ENCODE measurements at places on chromosomes 7 and 10.

GRCh38 chr10:2826675-2827074 lies 240.7 kb upstream of the PFKP start:
- no peak for DNase-seq

DNA sequence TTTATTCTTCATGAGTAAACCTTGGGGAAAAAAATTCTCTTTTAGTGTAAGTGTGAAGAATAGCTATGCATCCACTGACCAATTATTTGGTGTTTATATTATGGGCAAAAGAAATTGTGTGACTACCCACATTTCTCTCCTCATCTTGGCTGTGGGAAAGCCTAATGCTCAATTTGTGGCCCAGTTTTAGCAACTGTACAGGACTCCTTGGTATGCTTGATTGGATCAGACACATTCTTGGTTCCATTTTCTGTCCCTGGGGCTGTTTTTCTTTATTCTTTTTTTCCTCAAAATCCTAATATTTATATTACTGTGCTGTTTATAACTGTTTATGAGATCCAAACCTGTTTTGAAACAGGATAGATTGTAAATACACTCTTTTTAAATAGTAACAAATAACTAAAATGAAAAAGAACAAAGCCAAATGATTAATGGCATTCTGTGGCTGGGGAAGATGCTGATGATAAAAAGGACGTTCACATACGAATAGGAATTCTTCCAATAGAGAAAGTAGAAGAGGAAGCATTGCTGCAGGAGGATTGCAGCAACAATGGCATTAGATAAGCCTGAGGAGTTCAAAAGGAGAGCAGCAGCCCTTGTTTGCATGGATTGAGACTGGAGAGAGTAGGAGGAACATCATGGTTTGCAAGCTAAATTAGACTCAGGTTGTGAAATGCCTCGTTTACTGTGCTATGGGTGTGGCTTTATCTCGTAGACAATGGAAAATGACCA lies 580.5 kb downstream of the INHBA start:
- no peak for DNase-seq

DNA sequence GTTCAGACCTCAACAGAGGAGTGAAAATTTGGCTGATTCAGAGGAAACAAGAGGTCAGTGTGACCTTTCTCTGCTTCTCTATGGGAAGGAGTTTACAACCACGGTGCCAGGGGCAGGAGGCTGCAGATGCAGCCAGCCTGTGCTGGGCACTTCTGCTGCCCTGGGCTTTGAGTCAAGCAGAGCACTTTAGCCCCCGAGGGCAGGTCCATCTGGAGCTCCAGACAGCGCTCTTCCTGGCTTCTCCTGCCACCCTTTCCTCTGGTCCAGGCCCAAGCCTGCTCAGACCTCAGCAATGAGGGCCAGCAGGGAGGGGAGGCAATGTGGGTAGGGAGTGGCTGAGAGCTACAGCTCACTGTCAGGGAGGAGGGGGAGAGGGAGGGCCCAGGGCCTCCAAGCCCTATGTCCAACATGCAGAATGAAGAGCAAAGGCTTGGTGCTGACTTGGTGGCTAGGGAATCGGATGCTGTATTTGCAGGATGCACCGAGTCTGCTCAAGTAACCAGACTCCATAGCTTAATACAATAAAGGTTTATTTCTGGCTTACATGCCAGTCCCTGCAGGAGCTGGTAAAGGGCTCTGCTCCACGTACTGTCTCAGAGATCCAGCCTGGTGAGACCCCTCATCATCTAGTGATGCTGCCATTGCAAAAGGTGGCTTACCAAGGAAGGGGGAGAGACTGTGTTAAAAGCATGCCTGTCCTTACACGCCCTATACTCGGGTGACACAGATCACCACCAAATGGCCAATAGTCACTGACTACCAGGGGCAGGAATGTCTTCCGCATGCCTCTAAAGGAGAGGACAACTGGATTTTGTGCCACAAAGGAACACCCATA lies 481.6 kb downstream of the RPS24 start:
- DNase-seq: no peak

- DNase-seq: no peak
Observed at GRCh38 chr7:51634538-51634937, 317.9 kb upstream of the COBL start.

- DNase-seq: no peak
Observed at GRCh38 chr10:62684911-62685310, 119.6 kb upstream of the ADO start.

DNA sequence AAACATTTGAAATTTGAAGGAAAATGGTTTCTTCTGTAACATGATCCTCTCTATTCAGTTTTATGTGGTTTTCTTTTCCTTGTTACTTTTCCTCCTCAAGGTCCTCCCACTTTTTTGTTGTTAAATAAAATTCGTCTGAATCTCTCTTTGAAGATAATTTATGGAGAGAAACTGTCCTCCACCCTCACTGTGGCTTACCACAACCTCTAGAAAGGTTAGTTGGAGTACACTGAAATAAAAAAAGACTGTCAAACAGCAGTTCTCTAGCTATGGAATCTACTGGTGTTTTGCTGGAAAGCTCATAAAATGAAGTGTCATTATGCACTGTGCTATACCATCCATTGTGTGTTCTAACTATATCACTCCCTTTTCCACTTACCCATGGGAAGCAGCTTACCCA lies 189.4 kb downstream of the HDAC9 start:
- no peak for DNase-seq

DNA sequence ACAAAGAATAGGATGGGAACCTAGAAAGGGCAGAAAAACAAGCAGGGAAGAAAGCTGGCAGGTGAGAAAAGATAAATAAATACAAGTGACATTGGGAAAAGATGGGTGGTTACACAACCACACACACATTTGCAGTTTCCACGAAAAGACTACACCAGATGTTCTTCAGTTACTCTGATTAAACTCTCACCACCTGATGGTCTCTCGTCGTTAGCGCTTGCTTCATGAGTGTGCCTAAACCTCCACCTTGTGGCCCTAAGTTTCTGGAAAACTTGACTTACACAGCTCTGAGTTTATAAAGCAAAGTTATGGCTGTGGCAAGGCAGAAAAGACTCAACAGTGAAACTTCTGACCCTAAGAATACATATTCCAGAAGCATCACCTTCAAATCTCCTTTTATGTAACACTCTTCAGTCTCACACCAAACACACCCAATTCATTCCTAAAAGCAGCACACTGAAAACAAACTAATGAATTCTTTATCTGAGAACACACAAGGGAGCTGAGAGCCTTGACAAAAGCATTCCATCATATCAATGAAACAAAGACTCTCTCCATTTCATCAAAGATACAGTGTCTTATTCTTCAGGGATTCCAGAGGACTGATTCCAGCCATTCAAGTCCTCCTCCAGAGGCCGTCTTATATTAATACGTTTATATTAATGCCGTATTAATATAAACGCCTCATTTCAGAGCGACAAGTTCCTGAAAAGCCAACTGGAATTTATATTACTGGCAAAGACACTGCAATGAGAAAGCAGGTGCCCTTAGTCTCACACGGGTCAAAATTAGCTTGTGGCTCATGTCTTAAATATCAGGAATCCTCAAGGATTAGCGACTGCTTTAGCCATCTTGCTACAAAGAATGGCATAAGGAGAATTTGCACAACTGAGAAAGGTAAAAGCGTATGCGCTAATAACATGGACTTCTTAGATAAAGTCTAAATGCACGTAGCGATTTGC lies 77.6 kb downstream of the RNF216 start:
- DNase-seq: no peak

DNA sequence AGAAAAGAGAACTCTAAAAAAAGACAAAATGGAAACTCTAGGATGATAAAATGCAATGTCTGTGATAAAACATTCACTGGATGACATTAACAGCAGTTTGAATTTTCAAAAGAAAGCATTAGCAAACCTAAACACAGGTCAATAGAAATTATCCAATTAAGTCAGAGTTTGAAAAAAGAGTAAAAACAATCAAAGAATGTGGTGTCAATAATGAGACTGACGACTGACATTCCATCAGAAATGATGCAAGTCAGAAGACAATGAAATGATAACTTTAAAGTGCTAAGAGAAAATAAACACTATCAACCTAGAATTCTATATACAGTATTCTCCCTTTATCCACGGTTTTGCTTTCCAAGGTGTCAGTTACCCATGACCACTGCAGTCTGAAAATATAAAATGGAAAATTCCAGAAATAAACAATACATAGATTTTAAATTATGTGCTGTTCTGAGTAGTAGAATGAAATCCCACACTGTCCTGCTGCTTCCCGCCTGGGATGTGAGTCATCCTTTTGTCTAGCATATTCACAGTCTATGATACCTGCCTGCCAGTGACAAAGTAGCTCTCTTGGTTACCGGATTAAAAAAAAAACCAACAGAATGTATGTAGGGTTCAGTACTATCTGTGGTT lies 38.3 kb upstream of the SFMBT2 start:
- no peak for DNase-seq

DNA sequence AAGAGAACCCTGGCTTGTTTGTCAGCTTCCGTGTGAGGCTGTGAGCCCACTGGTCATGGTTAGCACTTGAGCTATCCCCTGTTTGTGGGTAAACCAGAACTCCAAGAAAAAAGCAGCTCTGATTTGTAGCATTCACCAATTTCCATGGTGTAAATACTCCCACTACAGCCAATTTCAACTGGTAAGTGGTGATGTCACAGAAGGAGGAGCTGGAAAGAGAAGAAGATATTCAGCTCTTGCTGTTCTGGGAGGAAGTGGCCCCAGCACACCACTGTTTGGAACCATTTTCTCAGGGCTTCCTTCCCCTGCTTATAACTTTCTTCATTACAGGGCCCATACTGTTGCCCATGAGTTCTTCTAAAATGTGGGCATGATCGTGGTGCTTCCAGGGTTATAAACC lies 500.1 kb upstream of the ZMIZ1 start:
- DNase-seq: no peak

- no peak for DNase-seq
Observed at GRCh38 chr10:71873582-71874211, 22.6 kb upstream of the PSAP start.

DNA sequence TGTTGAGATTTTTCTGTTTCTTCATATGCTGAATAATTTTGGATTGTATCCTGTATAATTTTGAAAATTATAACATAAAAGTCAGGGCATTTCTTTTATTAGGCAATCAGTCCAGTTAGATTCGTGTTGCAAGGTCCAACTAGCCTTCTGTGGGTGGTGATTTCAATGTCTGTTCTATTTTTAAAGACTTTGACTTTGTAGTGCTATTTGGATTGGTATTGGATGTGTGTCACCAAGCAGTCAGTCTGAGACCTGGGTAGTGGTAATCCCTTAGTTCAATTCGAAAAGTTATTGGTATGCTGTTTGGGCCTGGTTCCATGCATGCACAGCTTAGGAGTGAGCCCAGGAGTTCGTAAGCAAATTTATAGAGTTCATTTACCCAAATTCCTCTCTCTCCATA lies 82.2 kb downstream of the EPDR1 start:
- no peak for DNase-seq

- no peak for DNase-seq
Observed at GRCh38 chr7:140889150-140889549, 35.6 kb downstream of the BRAF start.

- DNase-seq: no peak
Observed at GRCh38 chr7:34277016-34277802, 371.9 kb downstream of the BMPER start.

DNA sequence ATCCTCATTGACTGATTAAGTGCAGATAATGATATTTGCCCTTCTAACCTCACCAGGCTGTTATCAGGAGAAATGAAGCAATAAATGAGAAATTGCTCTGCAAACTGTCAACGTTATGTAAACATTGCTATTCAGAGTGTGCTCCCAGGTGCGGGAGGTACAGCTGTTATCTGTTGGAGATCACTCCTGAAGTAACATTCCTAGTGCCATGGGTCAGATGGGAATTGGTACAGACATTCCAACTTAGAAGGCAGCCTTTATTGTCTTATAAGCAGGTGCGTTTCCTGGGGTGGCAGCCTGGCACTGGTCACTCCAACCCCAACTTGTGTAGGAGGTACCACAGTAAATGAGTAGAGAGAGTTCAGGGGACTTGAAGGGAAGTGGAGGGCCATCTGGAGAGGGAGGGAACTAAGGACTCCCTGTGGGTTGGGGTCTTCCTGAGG lies 36.8 kb downstream of the HK1 start:
- no peak for DNase-seq

DNA sequence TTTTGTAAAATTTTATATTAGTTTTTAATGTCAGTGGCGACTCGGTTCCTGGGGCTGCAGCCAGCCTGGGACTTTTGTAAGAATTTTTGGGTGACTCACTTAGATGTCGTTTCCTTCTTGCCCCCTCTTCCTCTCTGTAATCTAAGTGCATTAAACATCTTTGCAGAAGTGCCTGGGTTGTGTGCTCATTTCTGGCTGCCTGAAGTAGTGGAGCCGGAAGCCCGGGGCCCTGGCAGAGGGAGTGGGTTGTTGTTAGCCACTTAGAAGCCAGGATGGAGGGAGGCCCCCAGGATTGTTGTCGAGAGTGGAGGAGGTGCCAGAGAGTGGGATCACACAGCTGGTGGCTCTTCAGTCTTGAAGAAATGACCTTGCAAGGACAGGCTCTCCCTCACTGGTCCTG lies 11.0 kb upstream of the TRIM8 start:
- no peak for DNase-seq

DNA sequence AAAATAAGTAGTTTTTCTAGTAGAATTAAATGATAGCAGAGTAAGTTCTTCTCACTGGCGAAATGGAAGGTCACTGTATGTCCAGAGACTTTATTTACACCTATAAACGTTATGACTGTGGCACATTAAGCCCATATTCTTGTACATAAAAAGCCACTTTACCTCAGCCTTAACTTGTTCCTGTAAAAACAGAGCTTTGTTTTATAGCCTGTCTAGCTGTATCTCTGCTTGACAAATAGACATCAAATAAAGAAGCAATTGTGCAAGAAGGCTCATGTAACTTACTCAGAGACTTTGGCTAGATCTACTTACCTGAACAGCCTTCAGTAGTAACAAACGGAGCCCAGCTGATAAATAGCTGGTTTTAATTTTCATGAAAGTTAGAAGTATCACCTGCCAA lies 324.1 kb upstream of the BMPER start:
- DNase-seq: no peak

DNA sequence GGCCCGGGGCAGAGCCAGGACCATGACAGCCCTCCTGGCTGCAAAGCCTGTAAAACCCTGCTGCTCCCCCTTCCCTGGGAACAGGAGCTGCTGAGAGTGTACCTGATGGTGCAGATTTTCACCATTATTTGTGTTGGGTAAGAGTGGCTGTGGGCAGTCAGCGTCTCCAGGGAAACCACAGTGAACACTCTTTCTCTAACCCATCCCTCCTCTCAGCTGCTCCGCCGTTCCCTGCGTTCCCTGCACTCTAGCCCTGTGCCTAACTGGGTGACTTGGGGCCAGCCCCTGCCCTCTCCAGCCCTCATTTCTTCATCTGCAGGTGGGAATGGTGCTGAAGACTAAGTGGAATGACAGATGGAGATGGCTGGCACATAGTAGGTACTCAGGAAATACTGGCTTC lies 75.9 kb upstream of the PCBD1 start:
- no peak for DNase-seq
